Stimulated activated CD4-positive, alpha-beta T cell treated with anti-CD3 and anti-CD28 coated beads, Interleukin-4, amount 100 ng/mL, for 4 hours (primary cell): ENCODE measurements at places on chromosomes 7 and 10.

- peak; percentile 42 for DNase-seq
Observed at GRCh38 chr10:29648114-29648982, 13.6 kb upstream of the SVIL start.

GRCh38 chr10:30769361-30769760, 139.8 kb upstream of the LYZL2 start:
- no peak for DNase-seq

GRCh38 chr7:76357475-76358010, 1.2 kb downstream of the YWHAG start:
- no peak for DNase-seq

GRCh38 chr7:83866582-83866981, 217.6 kb upstream of the SEMA3E start:
- no peak for DNase-seq

- no peak for DNase-seq
Observed at GRCh38 chr7:151833691-151834090, 43.2 kb downstream of the PRKAG2 start.

DNA sequence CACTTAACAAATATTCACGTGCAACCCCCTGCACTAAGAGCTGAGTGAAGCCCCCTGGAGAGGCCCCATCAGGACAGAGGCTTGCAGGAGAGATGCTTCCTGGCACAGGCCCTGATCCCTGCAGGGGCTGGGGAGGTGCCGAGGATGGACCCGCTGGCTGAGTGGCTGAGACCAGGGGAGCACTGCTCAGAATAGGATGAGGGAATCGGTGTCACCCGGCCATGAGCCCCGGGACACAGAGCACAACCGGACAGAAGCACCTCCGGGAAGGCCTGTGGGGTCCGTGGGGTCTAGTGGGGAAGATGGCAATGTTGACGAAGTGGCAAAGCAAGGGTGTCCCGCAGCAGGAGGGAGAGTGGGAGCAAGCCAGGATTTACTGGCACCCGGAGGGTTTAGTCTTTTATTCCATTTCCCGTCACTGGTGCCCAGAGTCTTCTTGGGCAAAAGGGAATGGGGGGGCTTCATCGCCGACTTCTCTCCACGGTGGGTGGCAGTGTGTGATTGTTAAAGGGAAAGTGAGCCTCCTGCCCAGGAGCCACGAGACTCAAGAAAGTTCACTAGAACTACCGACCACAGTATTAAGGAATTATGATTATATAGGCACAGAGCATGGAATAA, 140.7 kb downstream of the ADARB2 start:
- DNase-seq, result no peak
